Activated CD4-positive, alpha-beta T cell treated with anti-CD3 and anti-CD28 coated beads for 4 hours (primary cell): ENCODE measurements at places on chromosomes 4 and X.

GRCh38 chr4:54109241-54110018 is 9.5 kb downstream of the GSX2 start:
- no peak for DNase-seq

DNA sequence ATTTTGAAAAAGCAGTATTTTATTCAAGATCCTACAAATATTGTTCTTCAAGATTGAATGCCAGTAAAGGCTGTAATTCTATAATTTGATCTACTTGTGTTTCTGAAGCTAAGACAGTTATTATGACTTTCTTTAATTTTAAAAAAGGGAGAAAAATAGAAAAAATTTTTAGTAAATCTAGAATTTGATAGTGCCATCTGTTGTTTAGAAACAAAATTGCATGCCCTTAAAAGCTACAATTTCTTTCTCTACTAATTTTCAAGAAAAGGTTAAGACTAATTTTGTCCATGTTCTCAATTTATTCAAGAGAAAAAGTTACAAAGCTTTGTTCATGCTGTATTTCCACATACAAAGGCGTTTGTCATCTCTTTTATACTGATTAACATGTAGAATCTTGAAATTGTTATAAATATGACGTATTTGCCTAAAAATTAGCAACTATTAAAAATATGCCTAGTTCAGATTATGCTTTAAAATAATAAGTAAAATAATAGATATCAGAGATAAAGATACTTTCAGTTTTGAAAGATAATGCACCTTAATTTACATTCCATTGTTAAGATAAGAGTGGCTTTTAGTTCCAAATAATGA is 25.6 kb upstream of the MMRN1 start:
- DNase-seq = no peak

DNA sequence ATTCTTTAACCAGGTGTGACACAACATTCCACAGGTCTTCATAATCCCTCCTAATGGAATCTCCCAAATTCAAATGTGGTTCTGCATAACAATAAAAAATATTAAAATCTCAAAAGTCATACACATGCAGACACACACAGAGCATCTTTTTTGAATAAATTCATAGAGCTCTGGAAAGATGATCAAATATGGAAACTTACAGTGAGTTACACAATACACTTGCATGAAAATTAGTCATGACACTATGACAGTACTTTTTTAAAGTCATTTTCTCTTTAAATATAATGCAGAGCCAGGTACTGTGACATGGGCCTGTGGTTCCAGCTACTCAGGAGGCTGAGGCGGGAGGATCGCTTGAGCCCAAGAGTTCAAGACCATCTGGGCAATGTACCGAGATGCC is 38.9 kb downstream of the DDX60L start:
- no peak for DNase-seq

GRCh38 chrX:149007423-149007822 is 497.7 kb downstream of the IDS start:
- no peak for DNase-seq

GRCh38 chr4:144785961-144786360 is 140.0 kb downstream of the HHIP start:
- no peak for DNase-seq

- DNase-seq = no peak
Observed at GRCh38 chr4:138487670-138488069, 245.5 kb upstream of the SLC7A11 start.

DNA sequence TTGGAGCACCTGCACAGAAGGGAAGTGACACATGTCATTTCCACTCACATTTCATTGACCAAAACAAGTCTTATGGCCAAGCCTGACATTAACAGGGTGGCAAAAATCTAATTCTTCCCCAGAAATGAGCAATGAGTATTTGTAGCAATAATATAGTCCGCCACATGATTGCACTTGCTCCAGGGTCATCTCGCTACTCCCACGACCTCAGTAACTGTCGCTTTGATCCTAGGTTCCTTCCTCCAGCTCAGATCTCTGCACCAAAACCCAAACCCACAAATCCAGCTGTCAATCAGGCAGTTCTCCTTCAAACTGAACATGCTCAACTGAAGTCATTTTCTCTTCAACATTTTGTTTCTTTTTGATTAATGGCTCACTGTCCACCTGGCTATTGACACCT is 25.2 kb upstream of the PTTG2 start:
- no peak for DNase-seq

GRCh38 chr4:165788686-165789463 is 84.2 kb upstream of the TLL1 start:
- no peak for DNase-seq

DNA sequence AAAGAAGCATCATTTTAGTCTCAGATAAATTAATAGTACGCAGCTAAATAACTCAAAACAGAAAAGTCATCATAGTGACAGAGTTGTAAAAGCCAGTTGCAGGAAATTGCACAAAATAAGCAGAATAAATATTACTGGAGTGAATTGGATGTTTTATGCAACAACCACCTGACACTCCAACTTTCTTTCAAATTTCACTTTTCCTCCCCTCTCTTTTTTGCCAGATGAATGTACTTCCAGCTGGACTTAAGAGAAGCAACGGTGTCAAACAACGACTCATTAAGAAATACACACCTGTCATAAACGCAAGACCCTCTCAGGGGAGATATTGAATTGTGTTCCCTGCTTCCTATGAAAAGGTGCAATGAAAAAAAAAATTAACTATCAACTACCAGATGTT is 120.2 kb upstream of the HCCS start:
- no peak for DNase-seq

GRCh38 chrX:21156632-21157031 is 217.6 kb upstream of the CNKSR2 start:
- DNase-seq = no peak

GRCh38 chrX:6279277-6279909 is 50.7 kb upstream of the NLGN4X start:
- no peak for DNase-seq

- DNase-seq = no peak
Observed at GRCh38 chr4:70903291-70903603, 1.1 kb downstream of the MOB1B start.

- DNase-seq = no peak
Observed at GRCh38 chr4:140330311-140330900, 43.0 kb upstream of the SCOC start.

- DNase-seq = no peak
Observed at GRCh38 chr4:185852961-185853360, 41.0 kb upstream of the SORBS2 start.

GRCh38 chr4:38782452-38783108 is at the start of gene TLR10:
TLR10 (minus strand) TSS chr4:38782990; CDS start chr4:38775590, 7,400 bp downstream.
- DNase-seq = peak; percentile 31

DNA sequence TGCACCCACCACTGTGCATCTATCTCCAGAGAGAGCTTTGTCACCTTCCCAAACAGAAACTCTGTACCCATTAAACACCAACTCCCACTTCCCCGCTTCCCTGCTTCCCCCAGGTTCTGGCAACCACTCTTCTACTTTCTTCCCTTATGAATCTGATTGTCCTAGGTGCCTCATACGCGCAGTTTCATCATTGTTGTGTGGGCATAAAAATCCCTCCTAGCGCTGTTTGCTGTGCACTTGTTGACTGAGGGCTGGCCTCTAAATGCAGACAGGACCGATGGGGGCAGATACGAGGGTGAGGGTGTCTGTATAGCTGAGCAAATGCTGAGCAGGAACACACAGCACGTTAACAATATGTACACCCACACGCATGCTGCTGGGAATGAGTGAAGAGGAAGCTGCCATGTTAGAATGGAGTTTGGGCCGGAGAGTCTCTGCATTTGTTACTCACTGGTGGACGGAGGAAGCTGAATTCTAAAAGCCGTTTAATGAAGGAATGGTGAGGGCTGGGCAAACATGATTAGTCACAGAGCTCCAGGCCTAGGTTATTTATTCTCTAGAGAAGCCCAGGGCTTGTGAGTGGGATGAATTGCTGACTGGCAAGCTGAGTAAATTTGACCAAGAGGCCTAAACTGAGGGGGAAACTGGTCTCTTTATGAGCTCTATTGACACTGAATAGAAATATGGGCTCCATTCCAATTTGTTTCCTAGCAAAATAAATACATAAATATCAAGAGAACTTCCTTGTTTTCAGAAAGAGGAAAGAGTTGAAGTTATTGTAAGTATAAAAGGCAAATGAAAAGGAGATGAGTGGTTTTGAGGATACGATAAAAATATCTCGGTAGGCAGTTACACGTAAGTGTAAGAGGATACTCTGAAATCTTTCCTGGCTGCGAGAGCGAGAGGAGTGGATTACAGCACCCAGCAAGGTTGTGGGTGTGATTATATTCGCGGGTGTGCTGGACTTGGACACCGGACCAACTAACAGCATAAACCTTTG is 95.9 kb upstream of the RPS6KA3 start:
- no peak for DNase-seq

GRCh38 chrX:19347916-19348315 is 4.2 kb downstream of the PDHA1 start:
- DNase-seq = no peak

GRCh38 chr4:188975271-188975670 is 836.0 kb downstream of the TRIML1 start:
- no peak for DNase-seq

- DNase-seq = peak; percentile 19
Observed at GRCh38 chr4:176340871-176341685, 21.3 kb downstream of the SPCS3 start.

DNA sequence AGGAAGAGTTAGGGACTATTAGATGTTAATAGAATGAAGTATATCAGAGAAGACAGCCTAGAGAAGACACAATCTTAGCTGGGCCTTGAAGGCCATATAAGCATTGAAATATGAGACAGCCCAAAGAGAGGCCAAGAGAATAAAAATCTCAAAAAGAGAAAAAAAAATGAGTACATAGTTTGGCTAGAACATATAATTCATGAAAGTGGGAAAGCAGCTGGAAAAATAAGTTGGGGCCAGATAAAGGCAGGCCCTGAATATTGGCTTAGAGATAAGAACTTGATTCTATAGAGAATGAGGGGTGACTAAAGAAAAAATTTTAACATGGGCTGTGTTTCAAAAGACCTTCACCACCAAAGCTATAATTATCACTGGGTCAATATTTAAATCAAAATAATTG is 7.4 kb upstream of the UTP3 start:
- DNase-seq = no peak

GRCh38 chr4:19134685-19135084 is 1113.1 kb upstream of the LCORL start:
- no peak for DNase-seq

- no peak for DNase-seq
Observed at GRCh38 chr4:5750946-5751665, 40.1 kb downstream of the EVC start.

- DNase-seq = no peak
Observed at GRCh38 chr4:8026453-8026852, 86.8 kb upstream of the AFAP1 start.

DNA sequence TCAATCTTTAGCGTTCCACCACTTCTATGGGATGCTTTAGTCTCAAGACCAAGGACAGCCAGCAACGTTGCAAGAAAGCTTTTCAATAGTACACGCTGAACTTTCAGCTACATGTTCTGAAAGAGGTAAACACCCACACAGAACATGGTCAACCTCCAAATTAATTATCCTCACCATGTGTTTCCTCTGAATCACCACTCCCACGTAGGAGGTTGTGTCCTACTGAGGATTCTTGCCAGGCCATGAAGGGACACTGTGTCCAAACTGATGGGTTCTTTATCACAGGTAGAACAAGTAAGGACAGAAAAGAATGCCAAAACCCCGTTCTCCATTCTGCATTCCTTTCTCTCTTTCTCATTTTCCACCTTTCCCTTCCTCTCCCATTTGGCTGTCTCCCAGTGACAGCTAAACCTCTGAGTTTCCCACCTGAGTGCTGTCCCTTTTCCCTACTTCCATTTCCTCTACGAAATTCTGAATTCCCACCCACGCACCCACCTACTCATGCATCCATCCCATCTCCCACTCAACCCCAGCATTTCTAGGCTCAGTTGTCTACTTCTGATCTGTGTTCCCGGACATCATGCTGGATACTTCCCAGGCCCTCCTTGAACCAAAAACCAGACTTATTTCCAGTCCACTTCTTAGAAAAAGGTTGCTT is 29.0 kb upstream of the GPM6B start:
- no peak for DNase-seq

GRCh38 chrX:45811326-45811725 is 610.6 kb upstream of the DIPK2B start:
- DNase-seq = no peak

DNA sequence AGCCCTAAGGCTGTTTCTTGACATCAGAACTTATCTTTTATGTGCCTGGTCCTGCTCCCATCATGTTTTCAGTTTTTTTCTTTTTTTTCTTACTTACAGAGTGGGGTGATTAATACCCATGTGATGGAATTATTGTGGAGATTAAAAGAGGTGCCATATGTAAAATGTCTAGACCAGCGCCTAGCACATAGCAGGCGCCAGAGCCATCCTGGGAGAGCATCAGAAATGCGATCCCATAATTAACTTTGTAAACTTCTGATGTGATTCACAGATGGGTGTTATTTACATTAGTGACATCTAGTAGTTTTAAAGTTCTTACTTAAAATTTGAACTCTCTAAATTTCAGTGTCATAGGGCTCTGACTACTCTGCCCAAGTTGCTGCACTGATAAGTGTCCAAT is 66.2 kb upstream of the PGRMC2 start:
- no peak for DNase-seq

- DNase-seq = no peak
Observed at GRCh38 chrX:83916525-83916924, 55.6 kb downstream of the CYLC1 start.

- no peak for DNase-seq
Observed at GRCh38 chrX:270848-271367, 10.3 kb upstream of the PLCXD1 start.

DNA sequence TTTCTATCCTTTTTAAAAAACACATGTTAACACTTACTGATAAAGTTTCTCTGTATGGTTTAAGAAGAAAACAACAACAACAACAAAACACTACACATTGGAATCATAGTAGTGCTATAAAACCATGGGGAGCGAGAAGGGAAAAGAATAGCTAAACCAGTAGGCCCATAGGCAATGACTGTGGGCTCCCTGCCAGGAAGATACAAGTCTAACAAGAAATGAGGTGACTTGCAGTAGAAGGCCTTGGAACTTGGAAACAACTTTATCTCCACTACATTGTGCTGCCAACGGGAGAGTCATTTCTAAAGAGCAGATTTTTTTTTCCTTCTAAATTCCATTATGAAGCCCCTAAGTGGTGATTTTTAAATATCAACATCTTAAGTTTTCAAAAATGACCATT is 78.0 kb downstream of the GPC4 start:
- DNase-seq = no peak

DNA sequence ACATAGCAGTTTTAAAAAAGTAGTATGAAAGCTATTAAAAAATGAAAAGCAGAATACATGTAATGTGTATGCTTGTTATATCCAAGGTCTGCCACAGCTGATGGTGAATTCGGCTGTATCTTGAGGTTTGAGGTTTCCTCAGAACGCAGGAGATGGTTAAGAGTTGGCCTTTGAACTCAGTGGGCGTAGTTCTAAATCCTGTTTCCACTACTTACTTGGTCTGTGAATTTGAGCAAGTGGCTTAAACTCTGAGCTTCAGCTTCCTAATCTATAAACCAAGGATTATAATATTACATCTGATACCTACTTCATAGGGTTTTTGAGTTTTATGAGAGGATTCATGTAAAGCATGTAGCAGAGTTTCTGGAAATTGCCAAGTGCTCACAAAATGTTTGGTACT is 125.2 kb downstream of the STIM2 start:
- peak; percentile 51 for DNase-seq

- no peak for DNase-seq
Observed at GRCh38 chr4:33616121-33616520, 2628.2 kb downstream of the ARAP2 start.
